Keratinocyte (primary cell): ENCODE measurements at places on chromosomes 6 and 20. TPM values are rescaled to one million over a fixed set of nuclear protein-coding genes. Genes with fewer than 3 reads are reported as not detected.

Gene MYLIP
- 4.2 to 6.4 TPM (median 5.8 TPM) in 3 replicates for polyA plus RNA-seq

Gene CGA
- polyA plus RNA-seq, result not detected in 3 replicates

GRCh38 chr6:157240059-157240959, 83.0 kb downstream of the TMEM242 start:
- H3K36me3 ChIP-seq, result no peaks in the 10 kb centered on the region
- no peak for DNase-seq
- peaks cover 18% of the 10 kb centered on the region for H3K4me1 ChIP-seq
- H3K4me3 ChIP-seq, result peak overlapping the region; percentile 15

- H3K27me3 ChIP-seq, result peaks cover 7% of the 10 kb centered on the region
- H3K27ac ChIP-seq, result no peak overlapping the region
- no peaks in the 10 kb centered on the region for H3K4me1 ChIP-seq
- DNase-seq, result no peak
- H3K36me3 ChIP-seq, result no peaks in the 10 kb centered on the region
Observed at GRCh38 chr20:12882832-12883506, 125.8 kb upstream of the SPTLC3 start.
